H9 (cell line): ENCODE measurements at places on chromosomes 2 and 18.

GRCh38 chr2:41446266-41446665 is 601.6 kb upstream of the PKDCC start:
- no peak overlapping the region for H3K27ac ChIP-seq
- no peak overlapping the region for H3K4me3 ChIP-seq
- H3K36me3 ChIP-seq, result no peaks in the 10 kb centered on the region
- H3K27me3 ChIP-seq, result no peaks in the 10 kb centered on the region
- no peak for DNase-seq

- H3K36me3 ChIP-seq, result peaks cover 41% of the 10 kb centered on the region
- no peak overlapping the region for H3K27ac ChIP-seq
- no peaks in the 10 kb centered on the region for H3K27me3 ChIP-seq
- H3K4me1 ChIP-seq, result peaks cover 2% of the 10 kb centered on the region; the same call in 1 of the 2 replicates
Observed at GRCh38 chr2:233853883-233854240, 473 bp downstream of the HJURP start.

- H3K27me3 ChIP-seq, result no peaks in the 10 kb centered on the region
- no peak overlapping the region for H3K4me3 ChIP-seq
- H3K27ac ChIP-seq, result no peak overlapping the region
- H3K36me3 ChIP-seq, result peaks cover 10% of the 10 kb centered on the region
- DNase-seq, result no peak
Observed at GRCh38 chr2:158999458-158999857, 31.0 kb downstream of the TANC1 start.

DNA sequence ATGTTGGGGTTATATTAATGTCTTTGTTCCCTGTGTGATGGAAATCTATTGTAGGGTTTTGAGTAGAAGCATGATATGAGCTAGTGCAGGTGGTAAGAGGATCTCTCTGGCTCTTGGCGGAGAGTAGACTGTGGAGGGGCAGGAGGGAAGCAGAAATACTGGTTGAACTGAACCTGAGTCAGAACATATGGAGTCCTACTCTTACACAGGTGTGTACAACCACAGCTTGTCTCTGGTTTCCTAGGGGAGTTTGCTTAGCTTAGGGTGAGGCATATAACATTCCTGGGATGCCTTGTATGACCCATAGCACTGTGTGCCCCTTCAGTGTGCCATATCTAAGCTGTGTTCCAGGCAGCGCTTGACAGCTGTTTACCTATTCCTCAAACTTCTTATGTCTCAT is 97.3 kb upstream of the GCFC2 start:
- no peaks in the 10 kb centered on the region for H3K27me3 ChIP-seq
- H3K36me3 ChIP-seq, result no peaks in the 10 kb centered on the region
- no peak overlapping the region for H3K4me3 ChIP-seq
- H3K4me1 ChIP-seq, result no peaks in the 10 kb centered on the region
- H3K27ac ChIP-seq, result no peak overlapping the region
- no peak for DNase-seq

- H3K4me1 ChIP-seq, result no peaks in the 10 kb centered on the region
- H3K27me3 ChIP-seq, result no peaks in the 10 kb centered on the region
- H3K27ac ChIP-seq, result no peak overlapping the region
- no peak overlapping the region for H3K4me3 ChIP-seq
- DNase-seq, result peak; percentile 34
Observed at GRCh38 chr18:64103986-64104385, 44.9 kb downstream of the LINC00305 start.

DNA sequence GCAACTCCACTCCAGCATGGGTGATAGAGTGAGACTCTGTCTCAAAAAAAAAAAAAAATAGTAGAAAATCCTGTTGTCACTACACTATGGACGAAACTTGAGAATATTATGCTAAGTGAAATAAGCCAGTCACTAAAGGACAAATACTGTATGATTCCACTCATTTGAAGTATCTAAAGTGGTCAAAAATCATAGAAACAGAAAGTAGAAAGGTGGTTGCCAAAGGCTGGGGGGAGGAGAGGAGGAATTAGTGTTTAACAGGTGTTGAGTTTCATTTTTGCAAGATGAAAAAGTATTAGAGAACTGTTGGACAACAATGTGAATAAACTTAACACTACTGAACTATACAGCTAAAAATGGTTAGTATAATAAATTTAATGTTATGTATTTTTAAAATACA is 18.8 kb upstream of the RMP24 start:
- no peak for DNase-seq
- H3K4me3 ChIP-seq, result no peak overlapping the region
- no peaks in the 10 kb centered on the region for H3K27me3 ChIP-seq
- no peaks in the 10 kb centered on the region for H3K4me1 ChIP-seq
- peaks cover 13% of the 10 kb centered on the region for H3K36me3 ChIP-seq

DNA sequence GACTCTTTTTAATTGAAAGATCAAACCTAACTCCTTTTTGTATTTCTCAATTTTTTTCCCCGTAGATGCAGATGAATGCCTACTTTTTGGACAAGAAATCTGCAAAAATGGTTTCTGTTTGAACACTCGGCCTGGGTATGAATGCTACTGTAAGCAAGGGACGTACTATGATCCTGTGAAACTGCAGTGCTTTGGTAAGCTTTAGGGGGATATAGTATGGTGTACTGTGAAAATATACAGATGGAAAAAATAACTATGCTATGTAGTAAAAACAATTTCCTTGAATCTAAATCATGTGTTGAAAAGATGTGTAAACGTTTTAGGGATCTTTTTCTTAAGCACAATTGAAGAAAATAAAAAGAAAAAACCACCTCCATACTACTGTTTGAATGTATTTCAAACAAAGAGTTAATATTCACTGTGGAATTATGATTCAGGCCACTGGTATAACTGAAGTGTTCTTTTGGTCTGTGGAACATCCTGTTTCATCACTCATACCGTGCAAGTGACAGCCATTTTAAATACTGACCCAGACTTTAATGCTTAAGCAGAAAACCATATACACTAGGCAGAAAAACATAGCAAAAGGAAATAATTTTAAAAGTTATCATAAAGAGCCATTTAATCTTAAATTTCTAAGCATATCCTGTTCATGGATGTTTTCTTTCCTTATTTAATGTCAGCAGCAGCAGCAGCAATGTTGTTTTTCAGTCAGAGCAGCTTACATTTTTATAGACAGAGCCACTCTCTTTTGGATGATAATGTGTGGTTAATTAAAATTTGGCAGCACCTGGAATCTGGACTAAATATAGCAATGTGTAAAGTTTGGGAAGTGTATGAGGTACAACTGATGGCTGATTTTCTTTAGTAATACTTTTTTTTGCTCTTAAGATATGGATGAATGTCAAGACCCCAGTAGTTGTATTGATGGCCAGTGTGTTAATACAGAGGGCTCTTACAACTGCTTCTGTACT is 112.8 kb upstream of the RASGRP3 start:
- H3K36me3 ChIP-seq, result no peaks in the 10 kb centered on the region
- no peaks in the 10 kb centered on the region for H3K4me1 ChIP-seq
- no peak overlapping the region for H3K4me3 ChIP-seq

- H3K27me3 ChIP-seq, result no peaks in the 10 kb centered on the region
- no peak overlapping the region for H3K27ac ChIP-seq
- no peaks in the 10 kb centered on the region for H3K4me1 ChIP-seq
- H3K4me3 ChIP-seq, result no peak overlapping the region
- DNase-seq, result no peak
Observed at GRCh38 chr2:107281637-107282036, 395.7 kb upstream of the ST6GAL2 start.

DNA sequence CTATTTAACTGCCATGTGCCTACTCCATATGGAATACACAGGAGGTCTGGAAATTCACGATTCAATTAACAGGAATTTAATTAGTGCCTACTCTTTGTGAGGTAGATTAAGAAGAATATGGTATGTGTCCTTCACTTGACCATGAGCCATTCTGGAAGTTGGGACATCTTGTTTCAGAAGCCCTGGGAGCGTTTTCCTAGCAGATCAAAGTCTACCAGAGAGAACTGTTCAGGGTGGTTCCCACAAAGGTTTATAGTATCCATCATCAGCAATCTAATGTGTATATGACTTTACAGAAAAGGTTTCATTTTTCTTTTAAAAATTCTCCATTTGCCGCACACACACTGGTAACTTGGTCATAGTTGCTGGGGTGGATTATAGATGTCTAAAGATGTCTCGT is 159.1 kb downstream of the LRRTM1 start:
- H3K27ac ChIP-seq, result no peak overlapping the region
- H3K4me3 ChIP-seq, result no peak overlapping the region
- no peak for DNase-seq

DNA sequence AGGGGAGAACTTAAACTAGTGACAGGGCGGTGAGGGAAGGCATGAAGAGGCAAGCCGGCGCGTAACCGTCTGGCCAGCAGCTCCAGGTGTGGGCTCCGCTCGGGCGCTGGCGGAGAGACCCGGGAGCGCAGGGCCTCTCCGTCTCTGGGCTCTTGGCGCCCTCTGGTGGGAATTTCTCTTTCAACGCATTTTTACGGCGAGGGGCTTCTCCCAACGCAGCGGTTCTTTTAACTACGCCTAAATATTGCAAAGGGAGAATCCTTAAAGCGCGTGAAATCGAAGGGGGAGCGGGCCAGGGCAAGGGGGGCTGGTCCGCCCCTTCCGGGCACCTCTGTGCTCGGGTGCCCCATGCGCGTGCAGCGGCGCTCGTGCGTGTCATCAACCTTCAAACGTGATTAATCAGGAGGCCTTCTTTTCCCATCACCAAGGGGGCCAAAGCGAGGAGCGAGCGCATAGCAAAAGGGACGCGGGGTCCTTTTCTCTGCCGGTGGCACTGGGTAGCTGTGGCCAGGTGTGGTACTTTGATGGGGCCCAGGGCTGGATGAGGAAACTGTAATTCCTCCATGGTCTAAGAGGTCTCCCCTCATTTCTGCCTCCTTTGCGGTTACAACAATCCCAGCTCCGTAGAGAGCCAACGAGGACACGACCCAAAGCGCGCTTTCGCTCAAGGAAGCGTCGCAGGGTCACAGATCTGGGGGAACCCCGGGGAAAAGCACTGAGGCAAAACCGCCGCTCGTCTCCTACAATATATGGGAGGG is 762 bp upstream of the GAD1 start:
- H3K4me3 ChIP-seq, result peak overlapping the region; percentile 63
- no peak overlapping the region for H3K27ac ChIP-seq
- H3K27me3 ChIP-seq, result peaks cover 66% of the 10 kb centered on the region
- DNase-seq, result peak; percentile 90

DNA sequence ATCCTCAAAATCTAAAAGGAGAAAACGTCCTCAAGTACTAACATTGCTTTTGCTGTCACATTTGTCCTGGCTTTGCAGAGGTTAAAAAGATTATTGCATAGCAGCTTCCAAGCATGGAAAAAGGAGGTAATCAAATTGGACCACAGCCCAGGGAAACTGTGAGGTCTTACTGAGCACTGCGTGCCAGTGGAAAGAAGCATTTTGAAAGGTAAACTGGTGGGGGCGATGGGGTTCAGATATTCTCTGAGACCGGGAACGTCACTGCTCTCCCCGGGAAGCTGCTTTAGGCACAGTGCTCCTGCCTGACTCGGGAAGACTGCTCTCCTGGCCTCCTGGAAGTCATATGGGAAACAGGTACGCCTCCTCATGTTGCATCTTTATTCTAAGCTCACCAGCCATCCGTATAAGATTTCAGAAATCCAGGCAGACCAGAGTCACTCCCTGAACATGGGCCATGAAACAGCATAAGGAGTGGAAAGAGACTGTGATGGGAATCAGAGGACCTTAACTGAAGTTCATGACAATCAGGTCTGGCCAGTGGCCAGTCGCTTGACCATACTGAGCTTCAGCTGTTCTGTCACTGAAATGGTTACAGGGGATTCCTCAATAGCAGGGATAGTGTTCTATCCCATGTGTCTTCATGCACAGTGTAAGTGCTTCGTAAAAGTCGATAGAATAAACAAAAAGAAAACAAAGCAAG is 284.1 kb downstream of the TRIB2 start:
- no peak for DNase-seq
- H3K27ac ChIP-seq, result no peak overlapping the region
- H3K27me3 ChIP-seq, result no peaks in the 10 kb centered on the region
- no peaks in the 10 kb centered on the region for H3K36me3 ChIP-seq
- H3K4me1 ChIP-seq, result no peaks in the 10 kb centered on the region

GRCh38 chr18:36471393-36471792 is 173.9 kb downstream of the FHOD3 start:
- DNase-seq, result no peak
- H3K27me3 ChIP-seq, result no peaks in the 10 kb centered on the region
- H3K36me3 ChIP-seq, result no peaks in the 10 kb centered on the region
- no peak overlapping the region for H3K4me3 ChIP-seq
- H3K4me1 ChIP-seq, result peaks cover 5% of the 10 kb centered on the region; the same call in 1 of the 2 replicates

DNA sequence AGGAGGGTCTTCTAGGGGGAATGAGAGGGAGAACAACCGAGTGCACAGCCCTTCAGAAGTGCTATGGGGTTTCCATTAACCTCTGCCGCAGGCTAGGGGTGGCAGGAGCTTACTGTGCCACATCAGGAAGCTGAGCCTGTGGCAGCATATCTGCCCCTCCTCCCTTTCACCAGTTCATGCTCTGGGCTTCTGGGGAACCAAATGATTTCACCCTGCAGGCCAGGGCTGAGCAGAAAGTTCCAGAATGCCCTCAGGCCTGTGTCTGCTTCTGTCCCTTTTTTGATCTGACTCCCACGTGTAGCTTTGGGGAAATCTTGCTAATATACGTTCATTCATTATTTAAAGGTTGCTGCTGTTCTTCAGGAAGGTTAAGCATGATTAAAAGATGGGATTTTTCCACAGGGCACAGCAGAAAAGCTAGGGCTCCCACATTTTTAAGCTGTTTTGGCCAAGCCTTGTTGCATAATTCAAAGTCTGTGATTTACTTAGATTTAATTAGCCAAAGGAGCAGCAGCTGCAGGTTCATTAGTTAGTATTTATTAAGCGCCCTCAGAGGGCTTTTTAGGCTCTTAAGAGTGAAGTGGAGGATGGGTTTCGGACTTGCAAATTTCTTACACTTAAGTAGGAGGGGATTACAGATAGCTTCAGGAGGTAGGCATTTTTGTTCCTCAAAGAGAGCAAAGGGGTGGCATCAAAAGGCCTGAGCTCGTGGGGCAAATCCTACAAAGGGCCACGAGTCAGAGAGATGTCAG is 10.2 kb downstream of the TMEM247 start:
- no peaks in the 10 kb centered on the region for H3K36me3 ChIP-seq
- H3K4me3 ChIP-seq, result peak overlapping the region; percentile 8; the same call in 1 of the 3 replicates
- H3K27me3 ChIP-seq, result no peaks in the 10 kb centered on the region
- no peak for DNase-seq
- H3K27ac ChIP-seq, result no peak overlapping the region

DNA sequence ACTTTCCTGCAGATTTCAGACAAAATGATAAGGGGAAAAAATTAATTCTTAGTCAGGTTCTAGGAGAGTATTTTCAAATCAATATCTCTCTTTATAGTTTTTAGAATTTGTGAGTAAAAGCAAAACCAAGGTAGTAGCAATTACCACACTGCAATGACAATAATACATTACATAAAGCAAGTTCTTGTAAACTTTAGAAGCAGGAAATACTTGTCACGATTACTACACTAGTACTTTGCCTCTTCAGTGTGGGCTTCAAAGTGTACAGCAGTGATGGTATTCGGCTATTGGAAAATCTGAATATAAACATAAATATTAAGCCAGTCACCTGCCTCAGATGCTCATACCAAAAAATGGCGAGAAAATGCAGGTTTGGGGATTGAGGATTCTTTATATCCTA is 81.0 kb downstream of the ALPK2 start:
- no peaks in the 10 kb centered on the region for H3K27me3 ChIP-seq
- no peak overlapping the region for H3K4me3 ChIP-seq
- no peak overlapping the region for H3K27ac ChIP-seq
- H3K4me1 ChIP-seq, result no peaks in the 10 kb centered on the region; the same call in 1 of the 2 replicates

- H3K4me3 ChIP-seq, result no peak overlapping the region
- H3K27ac ChIP-seq, result no peak overlapping the region
- DNase-seq, result no peak
Observed at GRCh38 chr2:7593360-7593759, 676.1 kb downstream of the RNF144A start.
